Renal cortical epithelial cell (primary cell): ENCODE measurements at places on chromosomes 7 and 10.

DNA sequence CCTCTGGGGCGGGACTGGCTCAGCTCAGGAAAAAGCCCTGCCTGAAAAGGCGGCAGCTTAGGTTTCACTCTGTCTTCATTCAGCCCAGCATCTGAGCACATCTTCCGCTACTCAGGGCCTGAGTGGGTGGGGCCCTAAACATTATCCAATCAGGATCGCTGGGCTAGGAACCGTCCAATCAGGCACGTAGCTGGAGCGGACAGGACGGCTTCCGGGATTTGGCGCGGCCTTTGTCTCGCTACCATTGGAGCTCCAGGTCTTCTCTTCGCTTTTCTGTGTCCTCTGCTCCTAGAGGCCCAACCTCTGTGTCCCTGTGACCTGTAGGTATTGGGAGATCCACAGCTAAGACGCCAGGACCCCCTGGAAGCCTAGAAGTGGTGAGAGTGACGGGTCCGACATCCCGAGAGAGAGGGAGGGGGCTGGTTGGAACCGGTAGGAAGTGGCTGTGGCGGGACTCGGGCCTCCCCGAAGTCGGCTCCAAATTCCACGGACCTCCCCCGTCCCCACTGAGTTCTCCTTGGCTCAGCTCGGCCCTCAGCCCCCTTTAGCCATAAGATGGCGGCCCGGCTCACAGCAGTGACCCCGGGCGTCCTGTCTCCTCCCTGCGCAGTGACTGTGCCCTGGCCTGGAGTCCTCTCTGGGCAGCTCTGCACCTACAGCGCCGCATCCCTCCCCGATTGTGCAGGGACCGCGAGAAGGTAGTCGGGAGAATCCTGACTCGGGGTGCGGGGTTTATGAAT, 99.1 kb downstream of the ZNF680 start:
- DNase-seq, result peak; percentile 50

- DNase-seq, result no peak
These were observed 120.1 kb upstream of the AOAH start for GRCh38 chr7:36844374-36844773.

DNA sequence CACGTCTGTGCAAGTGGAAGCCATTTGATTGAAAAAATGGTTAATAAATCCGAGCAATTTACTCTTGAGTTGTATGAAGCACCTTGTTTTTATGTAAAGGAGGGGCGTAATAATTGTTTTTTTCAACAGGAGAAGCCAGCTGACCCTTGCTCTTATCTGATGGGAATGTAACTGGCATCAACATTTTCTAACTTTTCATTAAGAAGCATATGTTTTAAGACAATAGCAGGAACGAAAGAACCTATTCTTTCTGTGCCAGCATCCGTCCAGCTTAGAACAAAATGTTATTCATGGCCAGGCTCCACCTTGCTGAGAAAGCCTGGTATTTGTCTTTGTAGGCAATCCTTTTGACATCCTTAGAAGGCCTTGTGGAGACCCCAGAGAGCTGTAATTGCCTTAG, 22.2 kb upstream of the AFAP1L2 start:
- DNase-seq, result no peak

DNA sequence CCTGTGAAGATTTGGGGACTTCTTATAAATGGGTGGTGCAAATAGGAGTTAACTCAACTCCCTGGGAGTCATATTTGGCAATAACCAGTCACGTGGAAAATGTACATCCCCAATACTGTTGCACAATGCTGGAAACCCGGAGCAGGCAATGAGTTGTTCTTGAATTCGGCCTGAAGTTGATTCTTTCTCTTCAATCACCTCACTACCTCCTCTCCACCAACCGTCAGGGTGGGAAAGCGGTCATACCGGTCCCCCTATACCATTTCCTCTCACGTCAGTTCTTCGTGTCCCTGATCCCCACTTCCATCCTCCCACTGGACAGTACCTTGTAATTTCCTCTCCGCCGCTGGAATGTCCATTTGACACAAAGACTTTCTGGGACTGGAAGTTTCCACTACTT, 2.8 kb downstream of the GIMAP5 start:
- DNase-seq, result no peak

- no peak for DNase-seq
These were observed 387.3 kb upstream of the NPVF start for GRCh38 chr7:25615593-25615992.

GRCh38 chr10:128912568-128913311, 554.3 kb upstream of the MGMT start:
- no peak for DNase-seq

DNA sequence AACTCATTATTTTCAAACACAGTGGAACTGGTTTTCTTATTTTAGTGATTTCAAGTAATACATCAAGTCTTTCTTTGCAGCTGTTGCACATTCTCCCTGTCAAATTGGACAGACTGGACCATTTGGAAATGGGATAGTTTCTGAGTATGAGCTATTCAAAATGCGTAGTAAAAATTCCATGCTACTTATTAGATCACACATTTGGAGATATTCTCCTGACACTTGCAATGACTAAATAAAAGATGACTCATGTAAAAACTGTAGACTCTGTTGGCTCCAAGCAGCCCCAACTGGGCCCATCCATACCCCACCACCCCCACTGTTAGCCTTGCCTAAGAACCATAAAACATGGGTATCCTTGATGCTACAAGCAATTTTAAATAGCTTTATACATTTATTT, 25.9 kb upstream of the BICC1 start:
- DNase-seq, result no peak

DNA sequence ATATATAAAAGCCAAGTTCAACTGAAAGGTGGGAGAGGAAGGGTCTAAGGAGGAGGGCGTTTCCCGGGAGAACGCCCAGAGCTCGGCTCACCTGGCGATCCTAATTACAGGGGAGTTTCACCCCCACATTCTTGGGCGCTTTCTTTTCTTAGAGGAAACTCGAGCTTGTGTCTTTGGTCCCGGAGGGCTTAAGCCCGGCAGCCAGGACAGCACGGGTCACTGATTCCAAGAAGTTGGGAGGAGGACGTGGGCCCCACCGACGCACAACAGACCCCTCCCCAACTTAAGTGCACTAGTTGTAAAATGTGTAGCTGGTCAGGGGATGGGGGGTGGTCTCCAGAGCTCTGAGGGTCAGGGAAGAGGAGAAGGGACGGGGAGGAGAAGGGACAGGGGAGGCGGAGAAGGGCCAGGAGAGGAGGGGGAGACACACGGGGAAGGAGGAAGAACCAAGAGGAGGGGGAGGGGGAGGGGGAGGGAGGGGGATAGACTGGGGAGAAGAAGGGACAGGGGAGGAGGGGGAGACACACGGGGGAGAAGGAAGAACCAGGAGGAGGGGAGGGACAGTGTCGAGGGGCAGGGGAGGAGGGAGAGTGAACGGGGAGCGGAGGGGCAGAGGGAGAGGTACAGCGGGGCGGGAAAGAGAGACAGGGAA, 874 bp downstream of the BAIAP2L1 start:
- no peak for DNase-seq

- DNase-seq, result peak; percentile 90
These were observed at the start of gene TMEM106B for GRCh38 chr7:12211054-12211710. Gene TMEM106B (plus strand): TSS chr7:12211294. CDS start chr7:12214811, 3,517 bp downstream.

- peak; percentile 82 for DNase-seq
These were observed 57.3 kb downstream of the MAPK8 start for GRCh38 chr10:48363617-48364355.

- DNase-seq, result no peak
These were observed 3.8 kb downstream of the LDB3 start for GRCh38 chr10:86671985-86672710.

GRCh38 chr7:826230-826917, 5.9 kb upstream of the SUN1 start:
- no peak for DNase-seq

DNA sequence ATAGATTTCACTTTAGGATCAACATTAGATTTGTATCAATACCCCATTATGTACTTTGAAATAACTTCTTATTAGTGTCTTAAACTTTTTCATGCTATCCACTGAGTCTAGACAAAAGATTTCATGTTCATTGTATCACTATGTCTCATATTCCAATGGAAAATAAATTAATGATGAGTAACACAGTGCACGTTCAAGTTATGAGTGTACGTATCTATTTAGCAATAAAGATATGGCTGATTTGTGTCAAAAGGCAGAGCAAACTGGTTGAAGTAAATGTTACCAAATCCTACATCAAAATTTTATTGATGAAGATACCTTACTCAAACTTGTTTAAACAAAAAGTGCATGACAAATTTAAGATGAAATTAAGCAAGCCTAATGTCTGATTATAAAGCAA, 102.4 kb downstream of the SEMA3E start:
- no peak for DNase-seq

DNA sequence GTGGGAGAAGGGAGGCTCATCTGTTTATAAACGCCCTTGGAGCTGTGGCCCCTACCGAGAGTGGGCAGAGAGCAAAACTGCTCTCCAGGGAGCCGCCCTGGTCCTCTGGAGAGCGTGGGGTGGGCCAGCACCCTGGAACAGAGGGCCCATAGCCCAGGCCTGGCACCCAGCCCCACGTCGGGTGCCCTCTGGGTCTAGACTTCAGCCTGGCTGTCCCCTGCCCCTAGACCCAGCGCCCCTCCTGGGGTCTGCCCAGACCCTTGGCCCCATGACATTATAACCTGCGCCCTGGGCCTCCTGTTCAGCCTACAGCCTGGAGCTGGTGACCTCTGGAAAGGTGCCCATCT, 24.7 kb downstream of the GET4 start:
- no peak for DNase-seq

GRCh38 chr7:44373418-44373740, 48.0 kb upstream of the CAMK2B start:
- DNase-seq, result no peak

DNA sequence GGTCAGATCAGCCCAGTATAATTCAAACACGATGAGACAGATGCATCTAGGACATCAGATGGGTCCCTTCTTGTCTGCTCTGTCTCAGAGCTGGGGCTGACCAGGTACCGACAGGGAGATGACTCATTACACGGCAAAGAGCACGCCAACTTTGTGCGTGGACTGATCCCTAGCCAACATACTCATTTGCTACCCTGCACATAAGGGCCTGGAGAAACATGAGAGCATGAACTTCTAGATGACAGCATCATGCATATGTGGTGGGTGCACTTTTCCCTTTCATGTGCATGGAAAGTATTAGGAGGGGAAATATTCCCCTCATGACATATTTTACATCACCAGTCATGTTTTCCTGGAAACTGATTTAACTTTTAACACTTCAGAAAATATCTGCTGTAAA, 35.1 kb upstream of the NPVF start:
- no peak for DNase-seq

- DNase-seq, result no peak
These were observed 90.1 kb upstream of the NPSR1 start for GRCh38 chr7:34567906-34568305.

GRCh38 chr10:21090609-21091082, 193.5 kb upstream of the NEBL start:
- no peak for DNase-seq
